ENCODE measurements at places on chromosomes 2 and 18. TPM values are rescaled to one million over a fixed set of nuclear protein-coding genes. Genes with fewer than 3 reads are reported as not detected.

DNA sequence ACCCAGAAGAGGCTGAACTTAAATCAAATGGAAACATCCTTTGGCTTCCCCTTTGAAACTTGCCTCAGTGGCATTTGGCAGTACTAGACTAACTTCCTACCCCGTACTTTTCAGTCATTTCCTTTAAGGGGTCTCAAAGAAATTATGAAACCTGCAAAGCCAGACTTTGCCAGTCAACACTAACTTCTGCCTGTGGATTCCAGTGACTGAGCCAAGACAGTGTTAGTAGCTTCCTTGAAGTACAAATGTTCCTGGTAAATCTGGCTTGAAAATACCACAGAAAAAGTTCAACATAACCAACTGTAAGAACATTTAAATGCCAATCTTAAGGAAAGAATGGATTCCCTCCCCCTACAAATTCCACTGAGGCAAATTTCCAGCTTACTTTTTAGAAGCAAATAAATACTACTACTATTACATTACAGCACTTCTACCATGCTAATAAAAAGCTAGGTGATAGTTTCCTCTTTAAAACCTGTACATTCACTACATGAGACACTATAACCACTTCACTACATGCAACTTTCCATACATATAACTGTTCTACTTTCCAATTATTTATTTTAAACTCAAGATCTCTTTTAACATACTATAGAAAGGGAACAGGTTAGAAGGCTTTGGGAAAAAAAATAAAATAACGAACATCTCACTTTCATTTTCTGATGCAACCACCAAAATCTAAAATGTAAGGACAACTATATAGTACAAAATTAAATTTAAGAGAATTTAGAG lies 2.4 kb downstream of the PELI1 start:
- H3K4me3 ChIP-seq = no peak overlapping the region
- H3K27me3 ChIP-seq = no peaks in the 10 kb centered on the region
- no peak overlapping the region for H3K27ac ChIP-seq
- H3K36me3 ChIP-seq = no peaks in the 10 kb centered on the region

- H3K36me3 ChIP-seq = no peaks in the 10 kb centered on the region
- H3K27me3 ChIP-seq = no peaks in the 10 kb centered on the region
- H3K27ac ChIP-seq = no peak overlapping the region
These were observed 38.7 kb upstream of the SERTAD2 start for GRCh38 chr2:64692401-64692800.

Gene GPR45
- total RNA-seq = not detected

Gene POTEI
- under 0.01 TPM for total RNA-seq

GRCh38 chr2:196226707-196227065 lies 55.3 kb upstream of the STK17B start:
- H3K27ac ChIP-seq = no peak overlapping the region
- H3K4me3 ChIP-seq = no peak overlapping the region
- DNase-seq = no peak
- H3K27me3 ChIP-seq = no peaks in the 10 kb centered on the region

DNA sequence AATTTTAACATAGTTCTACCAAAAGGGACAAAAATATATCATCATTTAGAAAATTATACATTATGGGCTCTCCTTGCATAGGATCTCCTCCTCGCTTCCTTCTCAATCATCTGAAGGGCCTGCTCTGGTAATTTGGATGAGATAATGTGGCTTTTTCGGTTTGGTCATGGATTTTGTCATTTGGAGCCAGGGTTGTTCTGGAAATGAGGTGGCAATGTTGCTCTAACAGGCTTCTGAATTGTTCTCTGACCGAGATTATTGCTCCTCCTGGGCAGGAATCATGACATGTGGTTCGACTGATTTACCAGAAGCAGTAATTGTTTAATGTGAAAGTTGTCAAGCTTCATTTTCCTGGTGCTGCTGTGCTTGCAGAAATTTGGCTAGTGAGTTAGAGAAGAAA lies 194.7 kb upstream of the ERBB4 start:
- DNase-seq = no peak
- H3K4me3 ChIP-seq = no peak overlapping the region
- H3K4me1 ChIP-seq = peaks cover 5% of the 10 kb centered on the region
- no peak overlapping the region for H3K27ac ChIP-seq
- no peaks in the 10 kb centered on the region for H3K27me3 ChIP-seq

- H3K27me3 ChIP-seq = no peaks in the 10 kb centered on the region
- H3K27ac ChIP-seq = no peak overlapping the region
- no peaks in the 10 kb centered on the region for H3K4me1 ChIP-seq
- DNase-seq = no peak
These were observed 39.5 kb upstream of the TACR1 start for GRCh38 chr2:75238670-75239330.

DNA sequence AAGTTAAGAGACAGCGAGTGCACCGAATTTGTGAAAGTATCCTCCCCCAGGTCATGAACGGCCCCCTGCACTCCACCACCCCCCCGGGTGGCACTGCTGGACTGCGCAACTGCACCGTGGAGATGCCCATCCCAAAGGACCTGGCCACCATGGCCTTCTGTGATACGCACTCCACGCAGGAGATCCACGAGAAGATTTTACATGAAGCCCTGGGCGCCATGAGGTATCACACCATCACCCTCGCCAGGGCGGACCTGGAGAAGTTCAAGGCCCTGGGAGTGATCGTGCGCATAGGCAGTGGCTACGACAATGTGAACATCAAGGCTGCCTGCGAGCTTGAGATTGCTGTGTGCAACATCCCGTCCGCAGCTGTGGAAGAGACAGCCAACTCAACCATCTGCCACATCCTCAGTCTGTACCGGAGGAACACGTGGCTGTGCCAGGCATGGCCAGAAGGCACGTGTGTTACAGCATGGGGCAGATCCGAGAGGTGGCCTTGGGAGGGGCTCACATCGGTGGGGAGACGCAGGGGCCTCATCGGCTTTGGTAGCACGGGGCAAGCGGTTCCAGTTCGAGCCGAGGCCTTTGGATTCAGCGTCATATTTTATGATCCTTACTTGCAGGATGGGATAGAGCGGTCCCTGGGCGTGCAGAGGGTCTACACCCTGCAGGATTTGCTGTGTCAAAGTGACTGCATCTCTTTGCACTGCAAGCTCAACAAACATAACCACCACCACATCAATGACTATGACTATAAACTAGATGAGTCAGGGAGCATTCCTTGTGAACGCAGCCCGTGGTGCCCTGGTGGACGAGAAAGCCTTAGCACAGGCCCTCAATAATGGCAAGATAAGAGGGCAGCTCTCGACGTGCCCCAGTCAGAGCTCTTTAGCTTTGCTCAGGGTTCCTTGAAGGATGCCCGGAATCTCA lies 290.8 kb upstream of the MC4R start:
- H3K4me3 ChIP-seq = no peak overlapping the region
- no peaks in the 10 kb centered on the region for H3K27me3 ChIP-seq
- no peaks in the 10 kb centered on the region for H3K4me1 ChIP-seq
- no peak overlapping the region for H3K27ac ChIP-seq
- no peak for DNase-seq

DNA sequence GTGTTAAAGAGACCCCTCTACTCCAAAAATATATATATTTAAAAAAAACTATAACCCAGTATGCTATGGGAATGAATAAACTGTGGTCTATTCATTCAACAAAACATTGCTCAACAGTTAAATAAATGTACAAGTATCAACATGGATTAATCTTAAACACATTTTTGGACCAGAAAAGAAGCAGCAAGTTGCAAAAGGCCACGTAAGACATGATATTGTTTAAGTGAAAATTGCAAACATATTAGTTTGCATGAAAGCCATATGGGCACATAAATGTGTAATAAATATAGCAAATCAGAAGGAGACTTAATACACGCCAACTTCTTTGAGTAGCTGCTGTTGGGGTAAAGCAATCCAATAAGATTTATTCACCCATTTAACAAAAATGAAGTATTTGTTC lies 321.5 kb downstream of the FBXO15 start:
- no peak overlapping the region for H3K4me3 ChIP-seq
- H3K27me3 ChIP-seq = no peaks in the 10 kb centered on the region
- no peaks in the 10 kb centered on the region for H3K36me3 ChIP-seq
- no peak overlapping the region for H3K27ac ChIP-seq
- no peaks in the 10 kb centered on the region for H3K4me1 ChIP-seq

DNA sequence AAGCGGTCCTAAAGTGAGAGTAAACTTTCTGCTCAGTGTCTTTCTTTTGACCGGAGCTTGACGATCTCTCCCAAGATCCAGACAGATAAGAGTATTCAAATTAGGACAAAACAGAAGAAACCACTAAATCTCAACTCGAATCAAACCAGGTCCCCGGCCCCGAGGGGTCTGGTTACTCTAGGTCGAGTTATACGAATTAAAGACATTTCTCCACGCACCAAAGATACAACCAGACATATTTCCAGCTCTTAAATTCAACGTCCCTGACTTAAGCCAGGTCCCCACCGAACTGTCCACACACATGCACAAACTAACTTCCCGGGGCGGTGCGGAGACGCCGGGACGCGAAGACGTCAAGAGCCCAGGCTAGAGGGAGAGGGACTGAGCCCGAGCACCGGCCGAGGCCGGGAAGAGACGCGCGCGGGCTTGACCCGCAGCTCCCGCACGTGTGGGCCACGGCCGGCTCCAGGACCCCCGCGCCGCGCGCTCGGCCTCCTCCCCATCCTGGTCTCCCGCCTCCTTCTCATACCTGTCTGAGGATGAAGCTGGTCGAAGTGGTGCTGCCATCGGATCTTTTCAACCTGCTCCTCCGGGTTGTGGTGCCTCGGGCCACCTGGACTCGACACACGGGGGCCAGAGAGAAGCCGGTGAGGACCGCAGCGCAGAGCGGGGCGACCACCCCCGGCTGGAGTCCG lies 896 bp downstream of the CACNB4 start:
- H3K4me1 ChIP-seq = peaks cover 28% of the 10 kb centered on the region
- no peaks in the 10 kb centered on the region for H3K27me3 ChIP-seq
- no peaks in the 10 kb centered on the region for H3K36me3 ChIP-seq
- H3K4me3 ChIP-seq = peak overlapping the region; percentile 48
- no peak overlapping the region for H3K27ac ChIP-seq

GRCh38 chr2:158676696-158677095 lies 118.4 kb upstream of the DAPL1 start:
- DNase-seq = no peak
- no peaks in the 10 kb centered on the region for H3K4me1 ChIP-seq
- H3K36me3 ChIP-seq = no peaks in the 10 kb centered on the region

- H3K27me3 ChIP-seq = no peaks in the 10 kb centered on the region
- no peak overlapping the region for H3K27ac ChIP-seq
- H3K4me3 ChIP-seq = no peak overlapping the region
- no peaks in the 10 kb centered on the region for H3K36me3 ChIP-seq
- DNase-seq = no peak
These were observed 15.8 kb downstream of the OTOF start for GRCh38 chr2:26462100-26462499.

Gene PER2
- 21.8 TPM for total RNA-seq

Gene C2orf81
- total RNA-seq = 1.6 TPM

Gene FABP1
- total RNA-seq = not detected

DNA sequence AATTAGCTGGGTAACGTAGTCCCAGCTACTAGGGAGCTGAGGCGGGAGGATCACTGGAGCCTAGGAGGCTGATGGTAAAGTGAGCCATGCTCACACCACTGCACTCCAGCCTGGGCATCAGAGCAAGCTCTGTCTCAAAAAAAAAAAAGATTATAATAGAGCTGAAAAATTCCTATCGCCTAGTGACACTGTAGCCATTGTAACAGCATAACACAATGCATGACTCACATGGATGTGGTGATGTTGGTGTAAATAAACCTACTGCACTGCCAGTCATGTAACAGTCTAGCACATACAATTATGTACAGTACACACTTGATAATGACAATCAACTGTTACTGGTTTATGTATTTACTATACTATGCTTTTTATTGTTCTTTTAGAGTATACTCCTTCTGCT lies 39.6 kb downstream of the MGAT4A start:
- no peak overlapping the region for H3K4me3 ChIP-seq
- DNase-seq = no peak
- H3K27ac ChIP-seq = no peak overlapping the region

GRCh38 chr2:196712867-196713266 lies 73.4 kb downstream of the CCDC150 start:
- no peak overlapping the region for H3K27ac ChIP-seq
- H3K4me3 ChIP-seq = no peak overlapping the region
- no peaks in the 10 kb centered on the region for H3K36me3 ChIP-seq
- no peaks in the 10 kb centered on the region for H3K27me3 ChIP-seq
- no peaks in the 10 kb centered on the region for H3K4me1 ChIP-seq

Gene GPBAR1
- 90.3 TPM for total RNA-seq

DNA sequence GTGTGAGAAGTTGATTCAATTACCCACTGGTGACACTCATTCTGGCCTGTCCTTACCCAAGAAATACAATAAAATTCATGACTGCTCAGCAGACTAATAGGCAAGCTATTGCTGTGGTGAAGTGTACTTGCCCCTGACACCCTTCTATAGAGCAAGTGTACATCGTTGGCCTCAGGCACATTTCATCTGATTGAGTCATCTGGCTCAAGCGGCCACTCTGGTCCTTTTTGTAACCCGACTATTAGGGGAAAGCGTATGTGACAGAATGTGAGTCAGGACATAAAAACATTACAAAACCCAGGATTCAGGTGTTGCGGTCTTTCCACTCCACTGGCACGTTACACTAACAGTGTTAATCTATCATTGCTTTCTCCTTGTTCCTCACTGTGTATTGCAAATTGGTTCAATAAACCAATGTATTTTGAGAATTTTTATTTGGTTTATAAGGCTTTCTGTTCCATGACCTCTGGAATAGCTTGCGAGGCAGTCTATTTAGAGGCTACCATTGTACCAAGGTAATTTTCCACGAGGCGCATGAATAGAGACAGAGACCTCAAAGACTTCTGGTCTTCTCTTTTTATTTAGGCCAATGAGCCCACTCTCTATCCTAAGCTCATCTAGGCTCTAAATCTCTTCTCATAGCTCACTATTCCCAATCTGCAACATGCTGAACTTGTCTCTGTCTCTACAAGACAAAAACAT lies 10.2 kb upstream of the TTC32 start:
- no peak overlapping the region for H3K27ac ChIP-seq
- H3K36me3 ChIP-seq = no peaks in the 10 kb centered on the region
- H3K4me3 ChIP-seq = no peak overlapping the region
- no peaks in the 10 kb centered on the region for H3K4me1 ChIP-seq
- no peak for DNase-seq

Gene TTN
- total RNA-seq = 26.5 TPM

GRCh38 chr18:69936191-69936558 lies 11.5 kb downstream of the CD226 start:
- no peak overlapping the region for H3K27ac ChIP-seq
- H3K4me1 ChIP-seq = no peaks in the 10 kb centered on the region
- H3K36me3 ChIP-seq = no peaks in the 10 kb centered on the region
- H3K27me3 ChIP-seq = no peaks in the 10 kb centered on the region
- DNase-seq = peak; percentile 17
- H3K4me3 ChIP-seq = no peak overlapping the region

Gene DCDC2C
- total RNA-seq = not detected

Gene NR4A2
- 5.9 TPM for total RNA-seq

DNA sequence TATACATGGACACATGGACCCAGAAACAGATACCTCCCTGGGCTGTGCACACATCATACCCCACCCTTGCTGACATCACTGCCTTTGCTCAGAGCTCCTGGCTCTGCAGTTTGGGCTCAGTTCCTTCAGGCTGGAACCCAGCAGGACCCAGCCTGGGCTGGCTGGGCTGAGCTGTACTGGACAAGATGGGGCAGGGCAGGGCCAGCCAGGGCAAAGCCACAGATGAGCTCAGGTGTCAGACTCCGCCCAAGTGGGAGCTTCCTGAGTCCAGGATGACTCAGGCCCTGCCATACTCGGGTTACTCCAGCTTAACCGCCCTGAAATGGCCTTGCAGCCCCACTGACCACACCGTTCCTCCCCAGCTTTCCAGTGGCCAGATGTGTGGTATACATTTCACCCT lies 284.9 kb downstream of the OSR1 start:
- no peak overlapping the region for H3K27ac ChIP-seq
- no peaks in the 10 kb centered on the region for H3K36me3 ChIP-seq
- DNase-seq = no peak
- H3K4me1 ChIP-seq = no peaks in the 10 kb centered on the region
- H3K27me3 ChIP-seq = no peaks in the 10 kb centered on the region

Gene GPR75
- total RNA-seq = 4.0 TPM

Gene FSIP2
- 3.1 TPM for total RNA-seq

Gene PIEZO2
- total RNA-seq = 40.7 TPM

Data from body of pancreas (tissue), 4 donors.